ENCODE measurements at places on chromosomes 7 and 10.

GRCh38 chr7:21269021-21269420 is 158.9 kb upstream of the SP4 start:
- DNase-seq = no peak

GRCh38 chr10:24642921-24643678 is 80.6 kb downstream of the ARHGAP21 start:
- peak; percentile 67 for DNase-seq

GRCh38 chr7:141257597-141257996 is 183.7 kb downstream of the TMEM178B start:
- no peak for DNase-seq

GRCh38 chr7:90846192-90846591 is 250.1 kb downstream of the CDK14 start:
- no peak for DNase-seq

DNA sequence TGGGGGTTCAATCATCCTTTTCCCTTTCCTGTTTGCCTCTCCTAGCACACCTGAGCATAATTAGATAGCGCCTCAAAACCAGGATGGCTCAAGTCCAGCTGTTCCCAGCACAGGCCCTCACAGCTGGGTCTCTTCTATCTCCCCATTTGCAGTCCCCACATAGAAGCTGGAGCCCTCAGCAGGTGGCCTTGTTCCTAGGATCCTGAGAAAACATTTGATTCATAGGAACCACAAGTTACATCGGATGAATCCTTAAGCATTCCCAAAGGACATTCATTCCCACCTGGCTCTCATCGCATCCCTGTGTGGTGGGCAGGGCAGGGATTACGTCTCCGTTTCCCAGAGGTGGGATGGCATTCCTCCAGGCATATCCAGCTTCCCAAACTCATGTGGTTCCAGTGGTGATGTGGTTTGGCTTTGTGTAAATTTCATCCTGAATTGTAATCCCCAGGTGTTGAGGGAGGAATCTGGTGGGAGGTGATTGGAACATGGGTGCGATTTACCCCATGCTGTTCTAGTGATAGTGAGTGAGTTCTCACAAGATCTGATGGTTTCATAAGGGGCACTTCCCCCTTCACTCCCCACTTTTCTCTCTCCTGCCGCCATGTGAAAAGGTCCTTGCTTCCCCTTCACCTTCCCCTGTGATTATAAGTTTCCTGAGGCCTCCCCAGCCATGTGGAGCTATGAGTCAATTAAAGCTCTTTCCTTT is 49.8 kb upstream of the LEP start:
- DNase-seq = no peak

DNA sequence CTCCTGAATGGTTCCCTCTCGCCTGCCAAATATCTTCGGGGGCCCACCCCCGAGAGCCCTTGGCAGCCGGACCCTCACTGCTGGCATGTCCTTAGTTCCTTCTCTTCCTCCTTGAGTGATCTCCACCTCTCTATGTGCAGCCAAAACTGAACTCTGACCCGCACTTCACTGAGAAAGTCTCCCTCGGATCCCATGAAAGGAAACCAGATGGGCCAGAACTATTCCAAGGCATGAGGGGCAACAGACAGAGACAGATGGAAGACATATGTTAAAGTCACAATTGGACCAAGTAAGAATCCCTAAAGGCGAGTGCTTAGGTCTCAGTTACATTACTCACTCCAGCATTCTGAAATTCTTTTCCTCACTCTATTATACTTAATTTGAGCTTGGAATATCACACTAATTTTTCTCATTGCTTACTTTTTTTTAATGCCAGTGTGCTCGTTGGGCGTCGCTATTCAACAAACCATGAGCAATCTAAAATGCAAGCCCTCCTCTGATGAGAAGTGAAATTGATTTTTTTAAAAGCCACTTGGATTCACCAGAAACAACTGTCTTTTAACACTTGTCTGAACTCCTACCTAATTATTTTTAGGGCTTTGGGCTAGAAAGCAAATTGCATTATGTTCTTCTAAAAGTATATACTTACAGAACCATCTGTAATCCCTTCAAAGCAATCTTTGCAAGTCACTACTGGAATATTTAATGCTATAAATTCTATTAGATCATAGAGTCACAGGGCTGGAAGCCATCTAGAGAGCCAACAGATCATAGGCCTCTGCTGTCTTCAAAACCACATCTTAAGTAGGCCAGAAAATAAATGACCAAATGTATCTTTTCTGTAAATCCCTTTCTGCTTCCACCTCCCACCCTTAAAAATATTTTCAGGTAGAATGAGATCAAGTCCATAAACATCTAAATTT is 43.3 kb upstream of the EZH2 start:
- no peak for DNase-seq

- no peak for DNase-seq
Observed at GRCh38 chr10:16440396-16441133, 3.8 kb downstream of the PTER start.

- DNase-seq = no peak
Observed at GRCh38 chr7:26419198-26419597, 127.5 kb downstream of the SNX10 start.

DNA sequence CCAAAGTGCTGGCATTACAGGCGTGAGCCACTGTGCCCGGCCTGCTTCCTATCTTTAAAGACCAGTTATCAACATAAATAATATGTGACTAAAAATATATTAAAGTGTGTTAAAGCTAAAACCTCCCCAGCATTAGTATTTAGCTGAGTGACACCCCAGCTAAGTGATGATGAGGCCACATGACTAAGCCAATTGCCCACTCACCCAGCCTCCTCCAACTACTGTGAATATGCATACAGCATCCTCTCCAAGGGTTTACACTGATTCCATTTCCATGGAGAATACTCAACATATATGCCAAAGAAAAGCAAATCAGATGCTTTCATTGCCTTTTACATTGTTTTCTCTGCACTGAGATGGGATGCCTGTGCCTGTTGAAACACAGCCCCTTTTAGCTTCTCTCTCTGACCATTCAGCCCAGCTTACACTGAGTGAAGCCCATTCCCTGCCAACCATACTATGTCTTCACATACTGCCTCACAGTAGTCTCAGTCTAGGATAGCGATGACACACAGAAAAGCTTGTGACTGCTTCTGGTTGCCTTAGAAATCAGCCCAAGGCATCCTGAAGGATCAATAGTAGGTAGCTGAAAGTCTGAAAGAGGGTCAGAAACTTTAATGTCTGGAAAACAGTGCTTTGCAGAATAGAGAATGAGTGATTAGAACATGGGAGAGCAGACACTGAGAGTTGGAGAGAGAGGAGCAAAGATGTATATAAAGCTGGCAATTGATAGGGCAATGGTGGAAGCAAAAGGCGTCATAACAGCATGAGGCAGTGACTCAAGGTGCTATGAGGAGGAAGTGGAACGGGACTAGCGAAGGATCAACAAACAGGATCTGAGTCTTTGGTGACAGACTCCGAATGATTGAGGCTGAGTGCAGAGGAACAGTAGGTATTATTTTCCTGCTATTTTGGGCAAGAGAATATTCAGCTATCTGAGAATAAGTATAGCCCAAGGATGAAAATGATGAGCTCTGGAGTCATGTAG is 19.8 kb upstream of the ATE1 start:
- no peak for DNase-seq

DNA sequence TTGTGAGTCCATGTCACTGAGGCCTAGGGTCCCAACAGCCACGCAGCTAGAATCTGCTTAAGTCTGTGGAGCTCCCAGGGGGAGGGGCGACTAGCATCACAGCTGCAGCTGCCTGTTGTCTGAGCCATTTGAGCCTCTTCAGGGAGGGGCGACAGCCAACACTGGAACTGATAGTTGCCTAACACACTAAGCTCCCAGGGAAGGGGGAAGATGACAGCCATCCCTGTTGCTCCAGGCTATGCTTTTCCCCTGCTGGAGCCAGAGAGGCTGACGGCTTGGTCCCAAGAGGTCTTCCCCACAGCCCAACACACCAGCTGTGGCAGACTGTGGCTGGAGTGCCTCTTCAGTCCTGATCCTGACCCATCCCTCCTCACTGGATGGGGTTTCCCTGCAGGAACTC is 817.5 kb downstream of the NXPH1 start:
- no peak for DNase-seq

- no peak for DNase-seq
Observed at GRCh38 chr7:94174956-94175355, 170.8 kb upstream of the BET1 start.

DNA sequence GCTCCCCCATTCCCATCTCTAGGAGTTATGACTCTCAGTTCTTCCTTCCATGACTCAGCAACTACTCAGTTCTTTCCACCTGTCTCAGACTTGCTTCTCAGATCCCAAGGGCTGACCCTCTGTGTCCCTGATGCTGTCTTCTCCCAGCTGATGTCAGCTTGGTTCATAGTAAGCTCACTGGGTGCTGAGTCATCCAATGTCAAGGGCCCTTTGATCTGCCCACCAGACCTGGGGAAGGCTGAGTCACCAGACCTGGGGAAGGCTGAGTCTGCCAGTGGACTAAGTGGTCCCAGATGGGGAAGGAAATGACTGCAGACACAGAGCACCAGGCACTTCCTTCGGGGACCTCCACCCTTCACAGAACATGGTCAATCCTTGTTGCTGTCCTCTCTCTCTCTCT is 76.1 kb upstream of the ZEB1 start:
- no peak for DNase-seq

GRCh38 chr10:45368181-45368580 is 5.8 kb upstream of the ALOX5 start:
- DNase-seq = no peak

- no peak for DNase-seq
Observed at GRCh38 chr7:155450970-155451801, 6.7 kb upstream of the EN2 start.

GRCh38 chr7:45157653-45158401 is at the start of gene RAMP3:
TSS of gene RAMP3 (plus strand) at chr7:45157791. CDS start at chr7:45157829, 38 bp downstream.
- DNase-seq = no peak

GRCh38 chr7:97847791-97848190 is 24.4 kb downstream of the ASNS start:
- DNase-seq = no peak

GRCh38 chr7:148575640-148576411 is 14.7 kb upstream of the C7orf33 start:
- DNase-seq = peak; percentile 33

GRCh38 chr10:37146443-37146842 is 21.0 kb downstream of the ANKRD30A start:
- no peak for DNase-seq

GRCh38 chr10:43122096-43122495 is 16.1 kb upstream of the CSGALNACT2 start:
- DNase-seq = no peak

- no peak for DNase-seq
Observed at GRCh38 chr7:74405191-74405898, 48.4 kb upstream of the GTF2IRD1 start.

GRCh38 chr7:155365146-155365874 is 67.6 kb downstream of the INSIG1 start:
- no peak for DNase-seq

DNA sequence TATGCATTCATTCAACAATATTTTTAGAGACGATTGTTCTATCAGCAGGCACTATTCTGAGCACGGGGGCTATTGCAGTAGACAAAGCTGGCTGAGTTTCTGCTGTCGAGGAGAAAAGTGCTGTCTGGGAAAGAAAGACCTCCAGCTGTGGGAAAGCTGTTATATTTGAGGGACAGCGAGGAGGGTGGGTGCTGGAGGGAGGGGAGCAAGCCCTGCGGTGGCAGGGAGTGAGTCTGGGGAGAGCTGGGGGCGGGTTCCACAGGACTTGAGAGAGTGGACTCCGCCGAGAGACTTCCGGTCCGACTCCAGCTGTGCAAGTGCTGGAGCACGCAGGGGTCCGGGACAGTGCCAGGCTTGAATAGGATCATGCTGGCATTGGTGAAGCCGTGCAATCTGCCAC is 602.1 kb upstream of the FOXK1 start:
- DNase-seq = no peak

- no peak for DNase-seq
Observed at GRCh38 chr7:21361413-21362125, 66.3 kb upstream of the SP4 start.

GRCh38 chr7:136194878-136195277 is 217.7 kb upstream of the MTPN start:
- DNase-seq = no peak

DNA sequence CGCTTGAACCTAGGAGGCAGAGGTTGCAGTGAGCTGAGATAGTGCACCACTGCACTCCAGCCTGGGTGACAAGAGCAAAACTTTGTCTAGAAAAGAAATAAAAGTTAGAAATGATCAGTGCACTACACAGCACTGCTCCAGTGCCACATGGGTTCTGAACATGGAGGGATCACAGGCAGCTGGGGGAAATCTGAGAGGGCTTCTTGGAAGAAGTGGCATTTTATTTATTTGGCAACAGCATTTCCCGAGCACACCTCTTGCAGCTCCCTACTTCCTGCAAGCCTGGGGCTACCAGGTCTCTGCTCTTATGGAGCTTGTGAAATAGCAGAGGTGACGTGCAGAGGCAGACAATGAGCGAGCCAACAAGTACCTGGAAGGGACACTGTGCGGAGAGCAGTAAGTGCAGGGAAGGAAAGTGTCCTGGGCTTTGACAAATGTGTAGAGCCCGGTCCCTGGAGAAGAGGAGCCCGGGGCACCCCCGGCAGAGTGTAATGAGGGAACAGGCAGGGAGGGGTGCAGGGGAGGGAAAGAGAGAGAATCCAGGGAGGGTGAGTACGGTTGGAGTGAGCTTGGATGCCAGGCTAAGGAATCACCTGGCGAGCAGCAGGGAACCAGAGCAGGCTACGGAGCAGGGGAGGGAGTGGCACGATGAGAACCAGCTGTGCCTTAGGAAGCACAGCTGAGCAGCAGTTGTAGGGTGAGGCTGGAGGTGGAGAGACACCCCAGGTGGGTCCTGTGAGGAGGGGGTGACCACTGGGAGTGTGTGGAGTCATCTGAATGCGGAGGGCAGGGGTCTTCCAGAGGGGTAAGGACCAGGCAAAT is 104.6 kb upstream of the CTBP2 start:
- no peak for DNase-seq

DNA sequence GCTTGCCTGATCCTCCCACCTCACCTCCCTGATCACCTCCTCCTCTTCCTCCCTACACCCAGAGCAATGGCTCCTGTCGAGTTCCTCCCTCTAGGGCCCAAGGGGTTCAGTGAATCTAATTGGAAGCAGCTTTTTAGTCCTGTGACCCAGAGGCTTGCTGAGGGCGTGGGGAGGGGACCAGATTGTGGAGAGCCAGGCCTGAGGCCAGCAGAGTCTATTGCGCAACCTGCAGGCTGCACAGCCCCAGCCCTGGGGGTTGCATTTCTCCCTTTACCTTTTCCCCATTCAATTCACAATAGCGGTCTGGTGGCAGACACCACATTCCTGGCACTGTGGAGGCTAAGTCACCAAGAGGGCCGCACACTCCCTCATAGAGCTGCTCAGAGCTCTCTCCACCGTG is 32.5 kb downstream of the GHRHR start:
- DNase-seq = no peak

- no peak for DNase-seq
Observed at GRCh38 chr10:86200269-86200668, 166.3 kb downstream of the GRID1 start.

DNA sequence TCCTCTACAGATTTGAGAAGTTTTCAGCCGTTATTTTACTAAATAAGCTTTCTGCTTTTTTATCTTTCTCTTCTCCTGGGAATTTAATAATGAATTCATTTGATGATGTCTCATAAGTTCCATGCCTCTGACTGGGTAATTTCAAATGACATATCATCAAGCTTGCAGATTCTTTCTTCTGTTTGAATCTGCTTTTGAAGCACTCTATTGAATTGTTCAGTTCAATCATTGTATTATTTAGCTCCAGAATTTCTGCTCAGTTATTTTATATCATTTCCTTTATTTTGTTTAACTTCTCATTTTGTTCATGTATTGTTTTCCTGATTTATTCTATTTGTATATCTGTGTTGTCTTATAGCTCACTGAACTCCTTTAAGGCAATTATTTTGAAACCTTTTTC is 196.9 kb upstream of the CNTNAP2 start:
- DNase-seq = no peak

Data from T-helper 2 cell (primary cell).